ENCODE measurements at places on chromosomes 3 and 15.

GRCh38 chr3:194584866-194585265, 48.4 kb downstream of the TMEM44 start:
- no peak for DNase-seq

DNA sequence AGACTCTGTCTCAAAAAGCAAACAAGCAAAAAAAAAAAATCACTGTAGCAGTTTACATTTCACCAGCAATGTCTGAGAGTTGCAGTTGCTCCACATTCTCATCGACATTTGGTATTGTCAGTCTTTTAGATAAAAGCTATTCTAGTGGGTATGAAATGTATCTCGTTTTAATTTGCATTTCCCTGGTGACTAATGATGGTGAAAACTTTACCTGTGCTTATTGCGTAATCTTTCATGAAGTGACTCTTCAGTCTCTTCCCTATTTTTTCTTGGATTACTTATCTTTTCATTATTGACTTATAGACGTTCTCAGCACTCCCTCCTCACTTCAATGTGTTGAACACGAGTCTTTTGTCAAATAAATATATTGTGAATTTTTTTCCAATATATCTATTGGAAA, 37.2 kb upstream of the CLSTN2 start:
- DNase-seq, result no peak

GRCh38 chr3:140731440-140732119, 53.7 kb downstream of the TRIM42 start:
- no peak for DNase-seq

- DNase-seq, result no peak
Measured at GRCh38 chr3:117541721-117542120, 832.1 kb downstream of the TUSC7 start.

- no peak for DNase-seq
Measured at GRCh38 chr3:113963879-113964278, 16.1 kb downstream of the ZDHHC23 start.

GRCh38 chr3:22960105-22960984, 242.8 kb upstream of the UBE2E2 start:
- no peak for DNase-seq

GRCh38 chr3:2706144-2706835, 403.9 kb downstream of the IL5RA start:
- no peak for DNase-seq

GRCh38 chr3:178658694-178659325, 122.6 kb downstream of the KCNMB2 start:
- DNase-seq, result no peak
